ENCODE measurements at places on chromosomes 1 and 21.

DNA sequence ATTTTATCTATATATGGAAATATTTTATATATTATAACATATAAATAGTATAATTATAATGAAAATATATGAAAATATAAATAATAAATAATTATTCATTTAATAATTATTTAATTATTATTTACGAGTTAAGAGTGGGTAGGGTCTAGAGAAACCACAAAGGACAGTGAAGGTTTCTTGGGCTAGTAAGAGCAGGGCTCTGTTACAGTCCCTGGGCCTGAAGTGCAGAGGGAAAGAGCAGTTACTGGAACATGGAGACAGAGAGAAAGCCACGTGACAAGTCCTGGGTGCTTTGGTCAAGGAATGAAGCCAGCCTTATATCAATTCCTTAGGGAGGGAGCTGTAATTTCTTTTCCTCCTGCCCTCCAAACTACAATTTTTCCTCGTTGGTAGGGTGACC is 117.2 kb upstream of the OLIG2 start:
- no peak for DNase-seq

GRCh38 chr1:3453891-3454810 is at the start of gene ARHGEF16:
Gene ARHGEF16 (plus strand): TSS chr1:3454665. CDS start chr1:3463085, 8,420 bp downstream.
- DNase-seq = no peak

DNA sequence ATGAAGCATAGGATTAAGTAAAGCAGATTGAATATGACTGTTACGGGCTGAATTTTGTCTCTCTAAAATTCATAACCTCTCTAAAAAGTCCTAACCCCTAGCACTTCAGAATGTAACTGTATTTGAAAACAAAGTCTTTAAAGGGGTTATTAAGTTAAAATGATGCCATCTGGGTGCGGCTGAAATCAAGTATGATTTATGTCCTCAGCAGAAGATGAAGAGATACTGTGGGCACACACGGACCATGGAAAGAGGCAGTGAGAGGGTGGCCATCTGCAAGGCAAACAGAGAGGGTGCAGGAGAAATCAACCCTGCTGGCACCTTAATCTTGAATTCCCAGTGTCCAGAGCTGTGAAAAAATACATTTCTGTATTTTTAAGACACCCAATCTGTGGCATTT is 3.8 kb upstream of the USP25 start:
- DNase-seq = no peak

GRCh38 chr1:177069490-177069889 is 95.0 kb downstream of the ASTN1 start:
- no peak for DNase-seq

GRCh38 chr1:180945551-180945950 is 32.9 kb downstream of the KIAA1614 start:
- peak; percentile 90 for DNase-seq

- no peak for DNase-seq
Measured at GRCh38 chr1:47629201-47629600, 191.4 kb downstream of the FOXD2 start.

DNA sequence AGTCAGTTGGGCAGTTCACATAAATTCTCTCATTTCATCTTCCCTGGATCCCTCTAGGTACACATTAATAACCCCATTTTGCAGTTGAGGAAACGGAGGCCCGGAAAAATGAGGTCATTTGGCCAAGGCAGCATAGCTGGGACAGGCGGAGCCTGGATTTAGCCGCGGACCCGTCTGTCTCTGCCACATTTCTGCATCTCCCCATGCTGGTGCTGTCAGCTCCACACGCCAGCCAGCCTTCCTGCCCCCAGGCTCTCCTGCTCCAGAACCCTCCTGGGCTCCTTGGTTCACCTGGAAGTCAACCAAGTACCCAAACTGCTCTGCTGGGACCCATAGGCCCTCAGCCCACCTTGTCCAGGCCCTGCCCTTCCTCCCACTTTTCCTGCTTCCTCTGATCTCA is 7.6 kb downstream of the FOXO6 start:
- DNase-seq = no peak

GRCh38 chr21:44755227-44755626 is 43.9 kb upstream of the TSPEAR start:
- no peak for DNase-seq

DNA sequence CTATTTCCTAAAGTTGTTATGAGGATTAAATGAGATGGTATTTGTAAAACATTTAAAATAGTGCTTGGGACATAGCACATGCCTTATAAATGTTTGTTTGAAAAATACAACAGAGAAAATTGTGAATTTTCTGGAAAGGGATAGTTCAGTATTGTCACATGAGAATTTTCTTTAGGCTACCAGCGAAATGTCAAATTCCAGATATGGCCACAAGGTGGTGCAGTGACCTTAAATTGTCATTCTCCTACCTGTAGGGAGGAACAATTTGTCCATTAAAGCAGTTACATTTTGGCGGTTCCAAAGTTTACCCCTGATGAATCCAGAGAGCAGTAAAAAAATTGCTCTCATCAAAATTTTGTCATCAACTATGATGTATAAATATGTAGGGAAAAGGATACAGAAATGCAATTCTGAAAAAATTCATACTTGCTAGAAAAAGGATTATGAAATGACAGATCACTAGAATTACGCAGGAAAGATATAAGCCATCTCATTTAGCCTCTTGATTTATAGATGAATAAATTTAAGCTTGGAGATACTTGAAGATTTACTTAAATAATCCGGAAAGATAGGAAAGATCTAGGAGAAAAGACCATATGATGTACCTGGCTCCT is 50.2 kb upstream of the TSHB start:
- DNase-seq = peak; percentile 65

- no peak for DNase-seq
Measured at GRCh38 chr1:10065760-10066159, 33.0 kb downstream of the UBE4B start.

Data from DND-41 (cell line).